ENCODE measurements at places on chromosomes 4 and X.

DNA sequence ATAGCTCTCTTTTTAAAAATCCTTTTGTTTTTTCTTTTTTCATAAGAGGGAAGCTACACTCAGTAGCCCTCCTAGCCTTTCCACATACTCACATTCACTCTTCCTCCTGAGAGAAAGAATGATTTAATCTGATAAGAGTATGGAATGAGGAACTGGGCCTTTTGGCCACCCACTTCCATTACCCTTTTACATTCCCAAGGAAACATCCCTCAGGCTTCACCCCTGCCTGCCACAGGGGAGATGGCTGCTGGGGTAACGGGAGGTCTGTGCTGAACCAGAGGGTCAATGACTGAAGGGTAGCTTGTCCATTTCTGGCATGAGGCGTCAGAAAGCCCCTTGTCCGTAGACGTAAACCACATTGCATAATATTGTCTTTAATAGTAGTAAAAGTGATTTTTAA is 67.2 kb upstream of the CCSER1 start:
- no peak for DNase-seq

- no peak for DNase-seq
Measured at GRCh38 chrX:151825925-151826485, 86.7 kb upstream of the MAGEA4 start.

DNA sequence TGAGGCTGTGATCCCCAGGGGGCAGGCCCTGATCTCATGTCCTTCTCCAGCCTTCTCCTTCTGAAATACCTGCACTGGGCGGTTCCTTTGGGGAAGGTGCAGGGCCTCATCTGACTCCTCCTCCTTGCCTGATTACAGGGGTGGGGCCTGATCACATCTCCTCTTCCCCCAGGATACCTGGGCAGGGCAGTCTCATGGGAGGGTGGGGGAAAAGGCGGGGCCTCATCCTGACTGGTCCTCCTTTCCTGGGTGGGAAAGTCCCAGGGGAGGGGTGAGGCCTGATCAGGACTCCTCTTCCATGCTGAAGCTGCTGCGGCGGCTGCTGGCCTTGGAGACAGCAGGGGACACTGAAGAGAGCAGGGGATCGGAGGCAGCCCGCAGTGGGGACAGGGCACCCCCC is 13.3 kb downstream of the TFE3 start:
- DNase-seq: no peak

GRCh38 chr4:126895988-126896570 is 736.7 kb upstream of the INTU start:
- no peak for DNase-seq

- no peak for DNase-seq
Measured at GRCh38 chr4:55343887-55344286, 2.2 kb upstream of the SRD5A3 start.

DNA sequence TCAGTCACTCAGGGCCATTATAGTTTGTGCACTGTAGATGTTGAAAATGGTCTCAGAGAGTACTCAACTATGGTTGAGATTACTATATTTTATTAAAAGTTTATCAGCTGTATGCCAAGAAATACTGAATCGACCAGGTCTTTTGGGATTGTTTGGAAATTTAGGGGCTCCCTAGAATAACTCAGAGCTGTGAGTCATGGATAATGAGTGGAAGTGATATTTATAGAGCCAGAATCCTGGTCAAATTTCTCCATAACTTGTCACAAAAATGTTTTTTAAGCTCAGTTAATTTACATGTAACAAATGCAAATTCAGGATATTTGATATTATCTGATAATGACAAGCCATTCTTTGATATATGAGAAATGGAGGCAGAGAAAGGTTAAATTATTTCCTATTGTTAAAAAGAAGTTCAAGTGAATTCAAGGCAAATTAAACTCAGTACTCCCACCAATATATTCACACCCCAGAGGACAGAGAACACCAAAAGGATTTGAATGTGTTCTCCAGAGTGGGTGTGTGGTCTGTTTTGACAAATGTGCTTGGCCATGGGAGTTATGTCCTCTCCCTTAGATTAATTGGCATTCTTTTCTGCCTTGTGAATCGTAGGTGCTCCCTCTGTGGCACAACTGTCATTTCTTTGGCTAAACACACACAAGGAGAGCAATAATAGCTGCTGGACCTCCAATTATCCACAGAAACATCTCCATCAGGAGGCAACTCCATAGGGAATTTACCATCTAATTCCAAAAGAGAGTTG is 37.7 kb downstream of the ARHGAP24 start:
- no peak for DNase-seq

- DNase-seq: no peak
Measured at GRCh38 chrX:130793975-130794374, 109.0 kb downstream of the ENOX2 start.

GRCh38 chrX:122583551-122583950 is 600.5 kb upstream of the GRIA3 start:
- DNase-seq: no peak

- no peak for DNase-seq
Measured at GRCh38 chr4:53592686-53593501, 1.6 kb upstream of the LNX1 start.

DNA sequence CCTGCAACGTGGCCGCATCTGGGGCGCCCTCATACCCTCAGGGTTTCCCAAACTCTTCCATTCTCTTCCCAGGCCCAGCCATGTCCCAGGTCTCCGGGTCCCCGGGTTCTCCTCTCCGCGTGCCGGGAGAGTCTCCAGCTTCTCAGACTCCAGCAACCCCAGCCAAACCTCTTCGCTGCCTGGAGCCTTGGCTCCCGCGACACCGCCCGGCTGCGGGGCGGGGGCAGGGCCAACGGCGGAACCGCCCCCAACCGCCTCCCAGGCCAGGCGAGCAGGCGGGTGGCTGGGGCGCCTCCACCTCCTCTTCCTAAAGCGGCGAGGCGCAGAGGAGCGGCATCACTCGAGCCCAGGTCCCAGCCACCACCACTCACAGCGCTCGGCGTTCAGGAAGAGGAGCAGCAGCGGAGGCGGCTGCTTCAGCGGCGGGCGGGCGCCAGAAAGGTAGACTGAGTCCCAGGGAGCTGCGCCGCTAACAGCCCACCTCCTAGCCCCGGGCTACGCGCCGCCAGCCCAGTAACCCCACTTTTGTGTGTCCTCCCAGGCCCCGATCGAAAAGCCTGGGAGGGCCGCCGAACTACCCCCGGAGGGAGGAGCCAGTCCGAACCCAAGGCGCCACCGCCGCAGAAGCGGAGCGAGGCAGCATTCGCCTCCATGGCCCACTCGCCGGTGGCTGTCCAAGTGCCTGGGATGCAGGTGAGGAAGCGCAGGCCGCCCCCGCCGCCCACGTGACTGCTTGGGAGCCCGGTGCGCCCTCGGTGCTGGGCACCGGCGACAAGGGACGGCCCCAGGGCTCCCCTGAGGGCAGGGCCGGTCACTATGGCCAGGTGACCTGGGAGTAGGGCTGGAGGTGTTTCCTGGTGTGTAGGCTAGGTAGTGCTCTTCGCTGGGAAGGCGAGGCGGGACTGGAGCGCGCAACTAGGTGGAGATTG is at the start of gene STK26:
STK26 (plus strand) TSS at position 336 of the 929 bp plus-strand sequence; CDS start at position 652, 316 bp downstream.
- DNase-seq: peak; percentile 90

- no peak for DNase-seq
Measured at GRCh38 chr4:145912376-145912775, 26.2 kb downstream of the ZNF827 start.

- DNase-seq: no peak
Measured at GRCh38 chr4:5750946-5751665, 40.1 kb downstream of the EVC start.

GRCh38 chr4:183934761-183935160 is 29.7 kb downstream of the STOX2 start:
- DNase-seq: no peak

GRCh38 chrX:103780336-103781061 is 3.9 kb downstream of the PLP1 start:
- DNase-seq: no peak

- DNase-seq: no peak
Measured at GRCh38 chr4:31052519-31052918, 332.4 kb downstream of the PCDH7 start.

- no peak for DNase-seq
Measured at GRCh38 chr4:2963966-2964471, 648 bp downstream of the GRK4 start.

GRCh38 chrX:85326234-85327059 is 53.0 kb downstream of the POF1B start:
- peak; percentile 61 for DNase-seq

- peak; percentile 93 for DNase-seq
Measured at GRCh38 chr4:38318737-38319455, 345.1 kb upstream of the KLF3 start.

DNA sequence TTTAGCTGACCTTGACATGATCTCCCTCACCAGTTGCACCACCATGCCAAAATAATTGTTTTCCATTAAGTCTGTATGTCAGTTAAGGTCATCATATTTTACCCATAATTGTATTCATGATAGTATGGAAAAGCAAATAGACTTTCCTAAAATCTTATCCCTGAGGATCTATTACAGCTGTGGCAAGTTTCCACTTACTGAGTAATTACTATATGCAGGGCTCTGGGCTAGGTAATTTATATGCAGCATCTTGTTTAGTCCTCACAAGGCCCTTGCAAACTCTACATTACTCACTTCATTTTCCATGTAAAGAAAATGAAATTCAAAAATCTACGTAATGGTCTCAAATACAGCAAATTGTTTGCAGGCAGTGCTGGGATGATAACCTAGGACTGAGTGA is 34.8 kb downstream of the YIPF7 start:
- DNase-seq: no peak

GRCh38 chrX:136850441-136851175 is 29.9 kb downstream of the RBMX start:
- DNase-seq: no peak

DNA sequence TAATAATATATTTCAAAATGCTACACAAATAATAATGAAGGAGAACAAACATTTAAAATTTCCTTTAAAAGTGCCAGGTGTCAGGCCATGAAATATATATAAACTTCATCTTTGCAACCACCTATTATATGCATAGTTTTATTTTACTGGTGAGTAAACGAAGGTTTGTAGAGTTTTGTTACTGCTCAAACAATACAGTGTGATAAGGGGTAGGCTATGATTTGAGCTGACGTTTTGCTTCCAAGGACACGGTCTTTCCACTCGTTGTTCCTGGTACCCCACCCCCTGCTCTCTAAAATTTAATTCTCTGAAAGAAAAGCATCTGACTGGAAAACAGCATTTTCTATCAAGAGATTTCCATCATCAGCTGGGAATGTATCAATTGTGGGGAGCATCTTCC is 27.2 kb upstream of the GPRIN3 start:
- DNase-seq: no peak

DNA sequence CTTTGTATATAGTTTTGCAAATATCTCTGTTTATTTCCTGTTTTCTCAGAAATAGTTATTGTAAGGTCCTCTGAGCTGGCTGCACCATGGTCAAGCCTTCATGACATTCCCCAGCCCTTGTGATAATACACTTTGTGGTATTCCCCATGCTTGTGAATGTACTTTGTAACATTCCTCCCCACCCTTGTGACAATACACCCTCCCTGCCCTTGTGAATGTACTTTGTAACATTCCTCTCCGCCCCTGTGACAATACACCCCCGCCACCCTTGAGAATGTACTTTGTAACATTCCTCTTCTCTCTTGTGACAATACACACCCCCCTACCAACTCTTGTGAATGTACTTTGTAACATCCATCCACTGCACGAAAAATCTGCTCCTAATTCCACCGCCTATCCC is 530.7 kb downstream of the CENPC start:
- DNase-seq: no peak

All from type B pancreatic cell (in vitro differentiated cells).